HAP-1 (cell line): ENCODE measurements at places on chromosomes 3 and 15.

DNA sequence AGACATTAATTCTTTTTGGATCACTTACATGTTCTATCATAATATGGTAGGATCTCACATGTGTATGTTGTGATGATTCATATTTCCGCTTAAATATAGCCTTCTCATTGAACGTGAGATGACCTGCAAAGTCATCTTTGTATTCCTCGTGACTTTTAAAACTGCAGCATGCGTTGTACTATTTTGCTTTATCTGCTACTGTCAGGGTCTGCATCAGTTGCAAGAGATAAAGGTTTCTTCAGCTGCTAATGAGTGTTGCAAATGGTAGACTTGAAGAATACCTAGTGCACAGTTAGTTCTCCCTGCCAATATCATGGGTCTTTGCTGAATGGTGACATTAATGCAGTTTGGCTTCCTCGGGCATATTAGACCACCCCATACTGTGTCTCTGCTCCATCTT, 31.8 kb downstream of the REC114 start:
- DNase-seq, result no peak

- DNase-seq, result no peak
These were observed 248.2 kb upstream of the IGF1R start for GRCh38 chr15:98400120-98400519.

DNA sequence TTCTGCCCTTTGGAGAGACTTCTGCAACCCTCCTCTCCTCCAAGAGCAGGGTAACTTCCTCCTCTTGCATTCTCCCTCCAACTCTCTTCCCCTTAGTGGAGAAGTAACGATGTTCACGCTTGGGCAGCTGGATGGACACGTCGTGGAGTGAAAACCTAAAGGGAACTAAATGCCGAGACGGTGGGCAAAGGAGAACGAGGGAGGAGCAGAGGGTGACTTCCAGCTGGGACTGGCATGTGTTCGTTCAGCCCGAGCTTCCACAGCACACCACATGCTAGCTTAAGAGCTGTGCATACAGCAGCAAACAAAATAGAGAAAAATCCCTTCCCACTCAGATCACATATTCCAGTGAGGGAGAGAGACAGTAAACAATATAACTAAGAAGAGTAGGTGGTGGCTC, 179.8 kb downstream of the SLCO3A1 start:
- DNase-seq, result no peak

DNA sequence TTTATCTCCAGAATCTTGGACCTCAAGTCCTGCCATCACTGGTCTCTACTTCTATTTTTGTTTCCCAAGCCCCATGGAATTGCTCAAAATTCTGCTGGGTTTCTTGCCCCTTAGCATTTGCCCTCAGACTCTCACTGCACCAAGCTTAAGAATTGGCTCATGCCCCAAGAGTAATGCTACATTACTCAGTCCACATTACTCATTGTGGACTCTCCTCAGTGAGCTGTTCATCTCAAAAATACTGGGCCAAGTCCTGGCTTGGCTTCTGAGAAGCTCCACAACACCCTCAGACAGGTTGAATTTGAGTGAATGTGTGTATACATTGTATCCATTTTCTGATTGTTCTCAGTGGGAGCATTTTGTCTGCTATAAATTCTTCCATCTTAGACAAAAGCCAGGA, 364.4 kb upstream of the ARHGEF26 start:
- no peak for DNase-seq

- no peak for DNase-seq
These were observed 773.8 kb downstream of the PLOD2 start for GRCh38 chr3:145387211-145387610.

DNA sequence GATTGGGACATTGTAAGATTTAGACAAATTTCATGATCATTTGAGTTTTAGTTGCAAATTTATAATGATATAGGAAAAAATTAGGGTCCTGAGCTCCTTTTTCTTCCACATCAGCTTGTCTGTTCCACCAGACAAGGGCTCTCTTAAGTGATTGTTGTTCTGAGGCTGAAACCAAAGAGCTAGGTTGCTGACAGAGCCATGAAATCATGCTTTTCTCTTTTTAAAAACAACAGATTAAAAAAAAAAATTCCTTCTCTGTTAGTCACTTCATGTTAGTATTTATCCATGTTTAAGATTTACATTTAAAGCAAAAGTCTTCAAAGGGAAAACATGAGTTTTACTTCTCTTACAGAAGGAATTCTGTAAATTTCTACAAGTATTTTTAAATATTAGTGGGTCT, 56.8 kb downstream of the ATP2C1 start:
- DNase-seq, result no peak

- peak; percentile 3 for DNase-seq
These were observed 68.6 kb downstream of the EXOG start for GRCh38 chr3:38564631-38565338.

DNA sequence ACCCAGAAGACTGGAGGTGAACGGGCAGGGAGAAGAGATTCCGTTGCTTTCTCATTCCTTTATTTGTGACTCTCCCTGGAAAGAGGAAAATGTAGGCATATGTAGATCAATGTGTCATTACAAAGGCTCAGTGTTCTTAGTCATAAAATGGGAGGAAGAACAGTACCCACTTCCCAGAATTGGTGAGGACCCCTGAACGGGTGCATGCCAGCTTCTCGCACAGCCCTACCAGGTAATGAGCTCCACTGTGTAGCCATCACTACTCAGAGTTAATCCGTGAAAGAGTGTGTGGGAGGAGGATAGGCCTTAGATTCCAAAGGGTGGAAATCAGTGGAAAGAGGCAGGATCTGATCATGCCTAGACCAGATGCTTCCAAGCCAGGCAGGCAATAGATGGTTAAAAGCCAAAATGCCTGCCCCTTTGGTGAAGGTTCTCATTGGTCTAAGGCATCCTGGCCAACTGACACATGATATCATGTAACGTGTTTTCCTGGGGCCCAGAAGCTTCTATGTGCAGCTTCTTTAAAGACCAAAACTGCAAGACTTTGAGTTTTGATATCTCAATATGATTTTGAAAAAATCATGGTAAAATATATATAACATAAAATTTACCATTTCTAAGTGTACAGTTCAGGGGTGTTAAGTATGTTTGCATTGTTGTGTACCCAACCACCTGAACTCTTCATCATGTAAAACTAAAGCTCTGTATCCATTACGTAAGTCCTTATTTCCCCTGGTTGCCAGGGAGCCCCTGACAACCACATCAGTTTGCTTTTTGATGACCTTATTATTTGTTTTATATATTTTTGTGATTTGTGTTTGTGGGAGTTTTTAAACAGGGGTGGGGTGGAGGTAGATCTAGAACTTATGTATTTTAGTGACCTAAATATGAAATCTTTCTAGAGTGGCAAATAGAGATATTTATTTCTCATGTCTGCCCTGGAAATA, 402.2 kb upstream of the CFAP20DC start:
- no peak for DNase-seq

- no peak for DNase-seq
These were observed 2.2 kb downstream of the LTF start for GRCh38 chr3:46462511-46462910.

GRCh38 chr15:83578691-83579090, 75.2 kb upstream of the ADAMTSL3 start:
- no peak for DNase-seq

- DNase-seq, result no peak
These were observed 54.1 kb downstream of the TMEM44 start for GRCh38 chr3:194579091-194579606.

- DNase-seq, result no peak
These were observed 31.3 kb downstream of the LIPC start for GRCh38 chr15:58462973-58463663.

- peak; percentile 46 for DNase-seq
These were observed 52.7 kb downstream of the MITF start for GRCh38 chr3:69791919-69792399.

DNA sequence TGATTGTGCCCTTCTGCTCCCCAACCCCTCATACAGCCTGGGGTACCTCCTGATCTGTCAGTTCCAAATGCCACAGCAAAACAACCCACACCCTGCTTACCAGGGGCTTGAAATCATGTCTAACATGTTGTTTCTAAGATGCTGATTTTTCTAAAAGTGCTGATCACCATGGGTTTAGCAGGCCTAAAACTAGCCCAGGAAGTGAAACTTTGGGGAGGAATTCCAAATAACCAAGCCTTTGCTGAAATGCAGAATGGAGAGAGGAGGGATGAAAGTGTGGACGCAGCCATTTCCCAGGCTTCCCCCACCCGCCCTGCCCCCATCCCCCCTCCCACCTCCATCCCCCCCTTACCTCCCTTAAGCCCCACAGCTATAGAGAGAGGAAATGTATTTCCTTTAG, 2.0 kb upstream of the HRH1 start:
- no peak for DNase-seq

DNA sequence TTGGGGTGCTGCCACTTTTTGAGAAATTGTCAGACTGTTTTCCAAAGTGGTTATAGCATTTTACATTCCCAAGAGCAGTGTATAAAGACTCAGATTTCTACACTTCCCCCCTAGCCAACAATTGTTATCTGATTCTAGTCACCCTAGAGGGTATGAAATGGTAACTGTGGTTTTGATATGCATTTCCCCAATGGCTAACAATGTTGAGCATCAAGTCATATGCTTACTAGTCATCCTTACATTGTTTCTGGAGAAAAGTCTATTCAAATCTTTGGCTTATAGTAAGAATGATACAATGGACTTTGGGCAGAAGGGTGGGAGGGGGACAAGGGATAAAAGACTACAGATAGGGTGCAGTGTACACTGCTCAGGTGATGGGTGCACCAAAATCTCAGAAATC, 73.3 kb downstream of the CSNK1G1 start:
- peak; percentile 83 for DNase-seq

GRCh38 chr3:35383216-35383615, 256.1 kb upstream of the ARPP21 start:
- no peak for DNase-seq

- no peak for DNase-seq
These were observed 30.2 kb upstream of the LEKR1 start for GRCh38 chr3:156795890-156796481.

DNA sequence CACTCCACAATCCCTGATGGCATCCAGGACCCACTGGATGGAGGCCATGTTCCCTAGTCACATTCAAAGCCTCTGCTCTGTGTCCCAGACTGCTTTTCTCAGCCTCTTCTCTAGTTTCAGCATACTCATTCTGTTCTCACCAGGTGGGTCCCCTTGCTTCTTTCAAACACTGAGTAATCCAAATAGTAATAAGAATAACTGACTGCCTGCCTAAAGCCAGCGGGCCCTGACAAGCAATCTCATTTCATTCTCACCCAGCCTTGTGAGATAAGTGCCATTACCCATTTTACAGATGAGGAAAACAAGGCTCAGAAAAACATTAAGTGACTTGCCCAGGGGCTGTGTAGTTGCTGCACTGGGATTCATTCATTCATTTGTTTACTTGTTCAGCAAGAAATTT, 25.4 kb downstream of the MAPKAPK3 start:
- no peak for DNase-seq

GRCh38 chr3:107366766-107367165, 10.5 kb upstream of the CCDC54 start:
- peak; percentile 52 for DNase-seq

DNA sequence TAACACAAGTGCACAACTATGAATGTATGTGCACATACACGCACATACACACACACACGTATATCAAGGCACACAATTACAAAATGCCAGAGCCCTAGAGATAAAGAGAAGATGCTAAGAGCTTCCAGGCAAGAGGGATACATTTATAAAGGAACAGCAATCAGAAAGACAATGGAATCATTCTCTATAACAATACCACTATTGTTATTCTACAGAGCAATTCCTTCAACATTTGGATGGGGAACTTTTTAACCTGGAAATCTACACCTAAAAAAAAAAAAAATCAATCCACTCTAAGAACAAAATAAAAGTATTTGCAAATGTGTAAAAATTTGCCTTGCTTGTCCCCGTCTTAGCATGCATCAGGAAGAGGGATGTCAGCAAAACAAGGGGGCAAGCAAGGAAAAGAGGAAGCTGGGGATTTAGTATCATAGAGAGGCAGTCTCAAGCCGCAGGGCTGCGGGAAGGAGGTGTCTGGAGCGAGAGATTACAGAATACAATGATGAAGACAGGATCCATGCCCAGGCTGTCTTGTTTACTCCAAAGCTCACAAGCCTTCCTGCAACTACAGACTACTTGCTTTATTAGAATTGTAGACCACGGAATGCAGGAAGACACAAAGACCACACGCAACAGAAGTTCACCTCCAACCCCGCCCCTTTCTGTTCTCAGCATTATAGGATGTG, 220.2 kb downstream of the NTRK3 start:
- DNase-seq, result no peak

DNA sequence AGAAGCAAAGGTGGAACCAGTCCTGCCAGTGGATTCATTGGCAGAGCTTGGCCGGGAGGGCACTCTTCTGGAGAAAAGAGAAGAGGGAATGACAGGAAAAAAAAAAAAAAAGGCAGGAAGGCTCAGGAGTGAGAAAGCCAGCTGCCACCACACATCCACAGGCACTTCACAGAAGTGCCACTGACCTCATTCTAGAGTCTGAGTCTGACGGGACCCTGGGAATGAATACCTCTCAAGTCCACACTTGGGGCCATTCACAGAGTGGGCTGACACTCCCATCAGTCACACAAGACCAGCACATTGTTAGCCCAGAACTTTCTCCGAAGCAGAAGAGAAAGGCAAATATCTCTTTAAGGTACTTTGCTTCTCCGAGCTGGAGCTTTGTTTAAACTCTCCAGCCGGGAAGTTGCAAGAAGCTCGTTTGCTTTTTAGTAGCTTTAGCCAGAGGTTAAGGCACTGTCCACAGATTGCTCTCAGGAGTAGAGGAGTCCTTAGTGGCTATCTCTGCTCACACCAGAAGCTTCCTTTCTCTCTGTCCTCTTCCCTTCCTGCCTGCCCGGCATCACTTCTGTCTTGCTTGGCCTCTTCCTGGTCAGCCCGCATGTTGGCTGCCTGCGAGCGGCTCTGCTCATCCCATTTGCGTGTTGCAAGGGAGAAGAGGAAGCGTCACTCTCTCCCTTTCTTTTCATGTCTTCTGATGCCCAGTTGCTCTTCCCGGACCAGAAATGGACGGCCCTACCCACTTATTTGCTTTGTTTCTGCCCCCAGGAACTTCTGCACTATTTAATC, 53.8 kb downstream of the CMTM6 start:
- no peak for DNase-seq

GRCh38 chr15:31842532-31843195, 187.7 kb upstream of the CHRNA7 start:
- no peak for DNase-seq

DNA sequence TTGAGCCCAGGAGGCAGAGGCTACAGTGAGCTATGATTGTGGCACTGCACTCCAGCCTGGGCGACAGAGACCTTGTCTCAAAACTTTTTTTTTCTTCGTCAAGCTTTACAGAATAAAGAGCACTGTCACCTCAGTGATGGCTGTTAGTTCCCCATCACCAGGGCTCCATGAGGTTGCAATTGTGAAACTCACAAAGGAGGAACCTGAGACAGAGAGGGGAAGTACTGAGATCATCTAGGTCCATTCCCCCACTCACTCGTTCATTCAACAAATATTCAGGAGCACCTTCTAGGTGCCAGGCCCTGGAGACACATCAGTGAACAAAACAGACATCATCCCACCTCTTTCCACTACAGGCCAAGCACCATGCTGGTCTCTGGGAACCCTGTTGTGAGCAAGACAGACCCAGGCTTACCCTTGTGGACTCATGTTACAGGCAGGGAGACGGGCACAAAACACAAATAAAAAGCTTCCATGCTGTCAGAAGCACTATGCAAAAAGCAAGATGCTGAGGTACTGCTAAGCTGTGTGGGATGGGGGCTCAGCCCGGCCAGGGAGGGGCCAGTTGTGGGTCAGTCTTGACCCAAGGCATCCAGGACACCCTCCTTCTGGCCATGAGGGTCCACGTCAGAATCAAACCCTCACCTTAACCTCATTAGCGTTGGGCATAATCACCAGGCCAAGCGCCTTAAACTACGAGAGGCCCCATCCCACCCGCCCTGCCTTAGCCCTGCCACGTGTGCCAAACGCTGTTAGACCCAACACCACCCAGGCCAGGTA, 2.1 kb upstream of the RHO start:
- DNase-seq, result no peak

- no peak for DNase-seq
These were observed 57.5 kb upstream of the TRA2B start for GRCh38 chr3:185995352-185995751.
